ENCODE measurements at places on chromosomes 12 and 14. TPM values are rescaled to one million over a fixed set of nuclear protein-coding genes. Genes with fewer than 3 reads are reported as not detected.

Gene TEAD4
- total RNA-seq: 14.1 TPM

Gene SDR9C7
- not detected for total RNA-seq

Gene KRT77
- not detected for total RNA-seq

Gene COL2A1
- not detected for total RNA-seq

Gene ADGRD1
- total RNA-seq: 5.1 TPM

All from cardiac atrium fibroblast (primary cell).